CD8-positive, alpha-beta T cell (primary cell): ENCODE measurements at places on chromosomes 13 and 19.

GRCh38 chr13:112127564-112128330 is 60.8 kb downstream of the SOX1 start:
- no peak for DNase-seq

- no peak for DNase-seq
These were observed 28.7 kb downstream of the COMP start for GRCh38 chr19:18762125-18763023.

DNA sequence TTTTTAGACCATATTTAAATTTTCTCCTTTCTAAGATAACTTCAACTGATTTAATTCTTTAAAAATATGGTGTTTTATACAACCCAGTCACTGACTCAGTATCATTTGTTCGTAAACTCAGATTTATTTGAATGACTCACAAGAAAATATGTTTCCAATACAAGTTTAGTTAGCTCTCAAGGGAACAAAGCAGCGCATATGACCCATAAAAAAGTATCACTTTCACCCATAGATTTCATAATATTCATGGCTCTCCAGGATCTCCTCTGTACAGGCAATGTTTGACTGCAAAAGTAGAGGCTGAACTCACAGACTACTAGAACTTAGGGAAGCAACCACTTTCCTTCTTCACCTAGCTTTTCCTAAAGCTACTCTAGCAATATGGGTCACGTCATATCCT is 405.6 kb upstream of the PCDH9 start:
- no peak for DNase-seq

DNA sequence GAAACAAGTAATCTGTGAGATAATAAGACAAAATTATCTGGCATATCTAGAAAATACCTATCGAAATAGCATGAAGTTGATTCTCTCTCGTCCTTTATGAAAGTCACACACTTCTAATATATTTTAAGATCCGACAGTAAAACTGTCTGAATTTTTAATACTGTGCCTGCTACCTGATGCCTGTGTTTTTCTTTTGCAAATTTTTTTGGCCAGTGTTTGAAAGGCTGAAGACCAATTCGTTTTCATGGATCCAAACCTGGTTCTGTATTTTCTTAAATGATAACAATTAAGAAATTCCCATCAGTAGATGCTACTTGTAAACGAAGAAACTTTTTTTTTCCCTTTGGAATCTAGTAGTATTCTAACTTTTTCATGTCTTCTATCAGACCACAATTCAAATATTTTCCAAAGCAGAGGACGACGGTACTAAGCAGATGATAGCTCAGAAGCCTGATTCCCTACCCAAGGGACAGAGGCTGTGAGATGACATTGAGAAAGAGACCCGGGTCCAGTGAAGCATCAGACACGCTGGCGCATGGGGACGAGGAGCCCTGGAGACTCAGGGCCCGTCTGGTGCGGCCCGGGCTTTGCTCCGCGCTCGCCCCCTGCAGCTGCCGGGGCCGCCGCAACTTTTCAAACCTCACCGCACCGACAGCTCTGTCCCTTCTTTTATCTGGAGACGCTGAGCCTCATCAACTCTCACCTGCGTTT is 49.5 kb upstream of the PABPC3 start:
- no peak for DNase-seq

DNA sequence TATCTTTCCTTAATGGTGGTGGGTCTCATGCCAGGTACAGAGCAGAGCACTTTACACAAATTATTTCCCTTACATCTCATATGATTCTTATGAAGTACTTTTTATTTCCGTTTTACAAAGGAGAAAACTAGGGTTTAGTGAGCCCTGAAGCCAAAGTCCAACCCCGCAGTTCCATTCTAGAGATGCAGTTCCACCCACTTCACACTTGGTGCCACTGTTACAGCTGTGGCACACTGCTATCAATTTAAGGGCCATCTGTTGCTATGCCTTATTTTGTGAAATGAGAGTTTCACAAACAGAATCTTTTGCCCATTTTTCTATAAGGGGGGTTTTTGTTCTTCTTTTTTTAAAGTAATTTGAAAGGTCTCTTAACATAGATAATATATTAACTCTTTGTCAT is 12.9 kb downstream of the MIPEP start:
- DNase-seq: no peak

DNA sequence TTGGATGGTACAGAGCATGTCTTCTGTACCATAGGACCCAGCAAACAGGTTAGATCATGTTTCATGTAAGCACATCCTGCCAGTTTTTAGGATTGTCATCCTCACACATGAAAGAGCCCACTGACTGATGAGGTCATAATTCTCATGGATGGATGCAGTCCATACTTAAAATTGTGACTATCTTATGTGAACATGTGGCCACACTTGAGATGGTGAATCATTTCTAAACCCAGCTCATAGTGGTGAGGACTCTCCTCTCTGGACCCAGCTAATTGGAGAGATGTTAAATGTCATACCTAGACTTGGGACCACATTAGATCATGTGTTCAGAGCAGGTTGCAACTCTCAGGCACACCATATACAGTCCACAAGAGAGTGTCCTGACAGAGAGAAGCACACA is 24.8 kb upstream of the ZNF254 start:
- no peak for DNase-seq
